Heart left ventricle (tissue), 16 donors: ENCODE measurements at places on chromosomes 1 and 21.

DNA sequence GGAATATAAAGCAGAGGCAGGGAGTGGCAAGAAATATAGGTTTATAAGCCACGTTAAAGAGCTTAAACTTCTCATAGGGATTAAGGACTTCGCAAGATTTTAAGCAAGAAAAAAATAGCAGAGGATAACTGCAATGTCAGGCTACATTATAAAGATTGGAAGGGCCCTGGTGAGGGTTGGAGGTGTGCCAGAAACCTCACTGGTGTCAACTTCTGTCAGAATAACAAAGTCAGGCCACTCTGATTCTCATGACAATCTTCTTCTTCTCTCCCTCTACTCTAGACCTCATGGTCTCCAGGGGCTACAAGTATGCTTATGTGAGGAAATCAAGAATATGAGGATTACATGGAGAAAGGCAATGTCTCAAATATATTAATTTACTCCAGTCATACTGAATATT, 32.6 kb upstream of the FMO2 start:
- DNase-seq: peak; percentile 52

- no peak for DNase-seq
Observed at GRCh38 chr1:93437976-93438605, 9.8 kb upstream of the FNBP1L start.

DNA sequence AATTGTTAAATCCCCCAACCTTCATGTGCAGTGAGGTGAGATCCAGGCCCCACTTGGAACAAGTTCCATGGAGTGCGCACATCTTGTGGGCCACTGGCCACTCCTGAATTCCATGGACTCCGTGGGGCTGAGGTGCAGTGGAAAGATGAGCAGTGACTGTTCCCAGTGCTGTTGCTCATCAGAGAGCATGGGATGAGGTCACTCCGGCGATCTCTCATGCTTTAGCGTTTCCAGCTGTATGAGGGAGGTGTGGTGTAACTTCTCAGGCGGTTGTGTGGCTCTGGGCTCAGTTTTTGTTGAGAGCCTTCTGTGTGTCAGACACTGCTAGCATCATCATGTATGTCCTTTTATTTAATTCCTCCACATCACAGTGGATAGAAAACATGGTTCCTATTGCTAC, 96.2 kb downstream of the GALNT2 start:
- peak; percentile 63 for DNase-seq

DNA sequence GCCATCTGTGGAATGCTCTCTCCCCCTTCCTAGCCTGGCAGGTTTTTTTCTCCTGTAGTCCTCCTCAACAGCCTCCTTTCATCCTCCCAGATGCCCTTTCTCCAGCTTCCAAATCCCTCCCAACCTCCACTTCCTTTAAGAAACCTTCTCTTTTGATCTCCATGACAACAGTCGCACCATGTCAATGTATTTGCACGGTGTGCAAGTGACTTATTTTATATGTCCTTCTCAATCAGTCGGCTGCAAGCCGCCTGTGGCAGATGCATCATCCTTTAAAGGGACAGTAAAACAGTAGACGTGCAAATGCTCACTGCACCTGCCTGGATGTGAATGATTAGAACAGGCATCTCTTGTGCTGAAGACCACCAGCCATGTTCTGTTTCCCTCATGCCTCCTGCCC, 285.2 kb downstream of the PCP4 start:
- DNase-seq: no peak

DNA sequence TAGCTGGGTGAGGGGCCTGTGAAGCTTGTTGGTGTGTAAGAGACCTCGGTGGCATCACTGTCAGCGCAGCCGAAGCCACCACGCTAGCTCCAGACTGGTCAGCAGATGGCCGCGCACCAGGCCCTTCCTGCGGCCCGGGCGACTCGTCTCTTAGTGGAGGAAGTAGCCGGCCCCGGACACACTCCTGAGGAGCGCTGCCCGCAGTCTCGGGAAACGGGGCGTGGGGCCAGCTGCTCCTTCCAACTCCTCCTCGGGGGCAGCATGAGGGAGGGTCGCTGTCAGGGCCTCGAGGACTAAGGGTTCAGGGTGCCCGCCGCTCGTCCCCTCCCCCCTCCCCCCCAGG, 20.4 kb downstream of the H3-3A start:
- DNase-seq: peak; percentile 85

DNA sequence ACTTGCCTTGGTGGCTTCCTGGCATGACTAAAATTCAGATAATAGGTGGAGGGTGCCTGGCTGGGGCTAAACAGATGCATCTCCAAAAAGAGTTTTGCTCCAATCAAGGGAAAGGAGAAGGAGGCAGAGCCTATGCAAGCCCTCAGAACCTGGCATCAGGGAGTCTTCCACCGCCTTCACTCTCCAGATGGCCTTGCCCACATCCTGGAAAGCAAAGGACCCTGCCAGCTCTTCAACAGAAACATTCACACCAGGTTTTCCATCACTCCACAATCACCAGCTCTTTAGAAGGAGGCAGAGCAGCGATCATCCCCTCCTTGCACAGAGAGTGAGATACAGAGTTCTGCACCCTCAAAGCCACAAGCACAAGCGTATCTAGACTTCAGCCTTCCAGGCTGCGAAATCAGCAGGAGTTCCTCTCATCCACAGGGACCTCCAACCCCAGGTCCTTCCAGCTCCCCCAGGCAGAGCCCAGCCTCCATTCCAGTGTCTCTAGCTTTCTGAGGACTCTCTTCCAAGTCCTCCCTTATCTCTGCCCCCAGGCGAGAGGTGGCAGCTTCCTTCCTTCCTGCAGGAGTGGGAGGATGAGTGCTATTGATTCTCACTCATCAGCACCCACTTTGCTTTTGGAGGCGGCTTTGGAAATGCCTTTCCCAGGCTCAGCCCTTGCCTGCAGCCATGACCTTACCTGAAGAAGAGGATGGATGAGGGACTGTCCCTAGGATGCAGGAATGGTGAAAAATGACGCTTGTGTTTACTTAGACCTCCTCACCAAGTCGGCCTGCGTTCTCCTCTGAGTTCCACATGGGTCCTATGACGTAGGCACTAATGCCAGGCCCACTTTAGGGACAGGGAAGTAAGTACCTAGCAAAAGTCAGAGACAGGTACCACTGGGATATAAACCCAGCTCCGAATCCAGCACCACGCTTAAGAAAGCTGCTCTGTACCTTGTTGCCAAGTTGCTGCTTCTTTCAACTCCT, 75.4 kb downstream of the RIPK4 start:
- no peak for DNase-seq

GRCh38 chr1:10510520-10511493, 36.1 kb downstream of the PEX14 start:
- no peak for DNase-seq

GRCh38 chr1:7290971-7291970, 479.8 kb upstream of the VAMP3 start:
- DNase-seq: peak; percentile 83

- DNase-seq: no peak
Observed at GRCh38 chr1:36905941-36906340, 128.4 kb downstream of the GRIK3 start.

GRCh38 chr1:87325982-87326738, 2.5 kb upstream of the LMO4 start:
- no peak for DNase-seq

DNA sequence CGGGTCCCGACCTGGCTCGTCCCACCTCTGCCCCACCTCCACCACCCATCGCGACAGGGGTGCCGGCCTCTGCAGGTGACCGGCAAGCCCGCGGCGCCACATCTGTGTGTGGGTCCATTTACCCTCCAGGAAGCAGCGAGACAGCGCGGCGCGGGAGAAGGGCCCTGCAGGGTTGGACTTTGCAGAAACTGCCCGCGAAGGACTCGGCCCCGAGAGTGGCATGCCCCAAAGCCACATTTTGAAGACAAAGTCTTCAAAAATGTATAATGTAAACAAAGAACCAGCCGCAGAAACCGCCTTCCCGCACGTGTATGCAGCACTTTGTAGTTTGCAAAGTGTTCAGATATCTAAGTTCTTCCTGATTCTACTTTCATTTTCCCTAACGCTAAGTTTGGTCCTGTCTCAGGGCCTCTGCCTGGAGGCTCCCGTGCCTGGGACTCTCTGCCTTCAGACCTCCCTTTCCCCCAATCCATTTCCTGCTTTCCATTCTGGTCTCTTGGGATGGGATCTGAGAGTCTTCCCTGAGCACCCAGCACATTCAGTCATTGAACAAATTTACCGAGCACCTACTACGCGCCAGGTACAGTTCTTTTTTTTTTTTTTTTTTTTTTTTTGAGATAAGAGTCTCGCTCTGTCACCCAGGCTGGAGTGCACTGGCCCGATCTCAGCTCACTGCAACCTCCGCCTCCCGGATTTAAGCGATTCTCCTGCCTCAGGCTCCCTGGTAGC, 524 bp upstream of the TMCO4 start:
- peak; percentile 47 for DNase-seq

DNA sequence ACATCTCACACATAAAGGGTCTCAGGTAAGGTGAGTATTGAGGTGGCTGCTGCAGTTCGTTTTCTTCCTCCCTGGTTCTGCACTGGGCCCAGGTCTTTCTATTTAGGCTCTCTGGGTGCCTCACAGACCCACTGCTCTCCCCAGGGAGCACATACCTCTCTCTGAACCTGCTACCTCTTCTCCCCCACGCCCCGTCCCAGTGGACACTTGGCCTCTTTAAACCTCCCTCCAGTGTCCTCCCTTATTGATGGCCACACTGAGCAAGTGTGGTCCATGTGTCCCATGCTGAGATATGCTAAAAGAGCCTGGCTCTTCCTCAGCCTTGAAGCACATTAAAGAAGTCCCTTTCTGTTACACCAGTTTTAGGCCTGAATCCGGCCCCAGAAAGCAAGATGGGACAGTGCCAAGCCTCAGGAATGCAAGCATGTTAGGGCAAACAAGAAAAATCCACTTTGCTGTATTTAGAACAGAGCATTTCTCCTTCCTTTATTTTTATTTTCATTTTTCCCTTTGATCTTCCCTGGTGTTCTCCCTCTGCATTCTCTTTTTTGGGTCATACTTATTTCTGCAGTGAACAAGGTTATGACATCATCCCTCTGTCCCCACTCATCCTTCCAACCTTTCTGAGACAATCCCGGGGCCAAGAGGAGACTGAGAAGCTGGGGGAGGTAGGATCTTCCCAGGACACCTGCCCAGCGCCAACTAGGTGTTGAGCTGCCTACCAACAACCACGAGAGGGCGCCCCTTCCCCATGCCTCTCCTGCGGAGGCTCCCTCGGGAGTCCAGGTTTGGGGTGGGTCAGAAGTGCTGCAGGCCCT, 5.0 kb upstream of the CHI3L2 start:
- DNase-seq: peak; percentile 76

- no peak for DNase-seq
Observed at GRCh38 chr1:11623702-11624101, 30.5 kb downstream of the FBXO2 start.

DNA sequence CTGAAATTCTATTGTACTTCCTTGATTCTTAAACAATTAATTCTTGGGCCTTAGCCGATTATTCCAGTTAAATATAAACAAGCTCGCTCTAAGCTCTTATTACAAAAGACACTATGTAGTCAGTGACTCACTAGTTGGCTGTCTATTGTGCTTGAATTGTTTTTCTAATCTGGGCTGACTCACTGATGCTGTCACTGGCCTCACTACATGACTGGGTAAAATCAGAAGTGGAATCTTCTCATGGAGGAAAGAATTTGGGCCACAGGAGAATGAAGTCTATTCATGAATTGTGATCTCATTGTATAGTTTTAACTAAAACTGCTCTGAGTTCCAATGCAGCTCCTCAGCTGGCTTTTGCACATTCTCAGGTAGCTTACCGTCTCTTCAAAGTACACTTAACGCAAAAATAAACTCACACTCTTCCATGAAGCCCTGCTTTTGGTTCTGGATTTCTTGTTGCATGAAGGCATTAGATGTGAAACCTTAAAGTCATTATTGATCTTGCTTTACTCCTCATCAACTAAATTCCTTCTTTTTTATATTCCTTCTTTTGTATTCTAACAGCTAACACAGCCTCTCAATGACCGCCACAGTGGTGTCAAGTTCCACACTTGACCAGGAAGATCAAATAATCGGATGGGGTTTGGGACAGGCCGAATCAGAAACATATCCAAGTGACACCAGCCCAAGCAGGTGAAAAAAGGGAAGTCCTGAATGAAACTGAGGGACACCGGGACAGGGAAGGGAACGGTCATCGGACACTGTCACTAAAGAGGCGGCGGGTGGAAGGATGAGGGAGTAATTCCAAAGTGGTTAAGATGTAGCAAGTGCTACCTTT, 80.9 kb upstream of the LBR start:
- peak; percentile 37 for DNase-seq

- no peak for DNase-seq
Observed at GRCh38 chr1:175714350-175714749, 29.0 kb downstream of the TNR start.

DNA sequence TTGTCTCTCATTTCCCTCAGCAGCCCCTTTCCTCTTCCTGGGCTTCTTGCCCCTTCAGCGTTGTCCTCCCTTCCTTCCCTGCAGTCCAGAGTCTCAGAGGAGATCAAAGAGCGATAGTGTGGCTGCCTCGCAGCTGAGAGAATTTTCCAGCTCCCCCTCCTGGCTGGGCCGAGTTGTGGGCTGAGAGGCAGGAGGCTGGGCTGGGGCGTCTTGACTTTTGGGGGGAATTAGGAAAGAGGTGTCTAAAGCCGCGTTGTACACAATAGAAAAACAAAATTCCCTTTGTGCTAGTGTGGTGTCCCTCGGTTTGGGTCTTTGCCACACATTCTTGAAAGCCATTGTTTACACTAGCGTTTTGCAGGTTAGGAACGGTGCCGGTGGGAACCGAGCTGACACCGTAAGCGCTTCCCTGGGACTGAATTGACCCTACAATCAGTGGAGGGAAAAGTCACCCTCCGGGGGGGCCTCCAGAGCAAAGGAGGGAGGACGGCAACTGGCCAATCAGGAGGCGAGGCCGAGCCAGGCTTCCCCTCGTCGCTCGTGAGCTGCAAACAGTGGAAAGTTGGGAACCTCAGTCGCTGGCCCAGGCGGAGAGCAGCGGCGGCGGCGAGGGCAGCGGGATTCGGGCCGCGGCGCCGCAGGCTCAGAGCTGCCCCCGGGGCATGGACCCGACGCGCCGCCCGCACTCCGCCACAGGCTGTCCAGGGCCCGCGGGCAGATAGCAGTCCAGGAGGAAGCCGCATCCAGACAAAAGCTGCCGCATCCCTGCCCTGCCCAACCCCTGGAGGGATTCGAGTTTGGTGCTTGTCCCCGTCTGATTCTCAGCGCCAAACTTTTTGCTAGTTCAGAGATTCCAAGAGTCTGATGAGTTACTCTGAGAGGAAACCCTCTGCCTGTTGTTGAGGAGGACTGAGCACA, at the start of gene HMCN1:
Gene HMCN1, plus strand, starts transcription at position 574 of the 918 bp plus-strand sequence. CDS start 389 bp downstream, outside the sequence.
- DNase-seq: peak; percentile 87

GRCh38 chr1:77473690-77474089, 191.9 kb downstream of the AK5 start:
- no peak for DNase-seq

DNA sequence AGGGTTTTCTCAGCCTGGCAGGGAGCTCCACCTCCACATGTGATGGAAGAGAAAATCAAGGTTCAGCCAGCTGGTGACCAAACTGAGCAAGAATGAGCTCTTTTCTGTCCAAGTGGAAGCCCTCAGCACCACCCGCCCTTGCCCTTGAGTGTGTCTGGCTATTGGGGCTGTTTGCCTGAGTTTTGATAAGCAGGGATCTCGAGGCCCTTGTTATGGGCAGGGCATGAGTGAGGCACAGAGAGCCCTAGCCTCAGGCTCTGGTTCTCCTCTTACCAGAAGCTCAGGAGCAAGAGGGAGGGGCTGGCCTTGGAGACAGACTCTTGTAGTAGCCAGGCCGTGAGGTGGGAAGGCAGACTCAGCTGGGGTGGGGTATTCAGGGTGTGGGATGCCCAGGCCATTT, 37.5 kb upstream of the ARF1 start:
- DNase-seq: no peak
